Activated naive CD8-positive, alpha-beta T cell treated with anti-CD3 and anti-CD28 coated beads, Interleukin-2, amount 50 U/mL, for 24 hours (primary cell): ENCODE measurements at places on chromosomes 13 and 19.

DNA sequence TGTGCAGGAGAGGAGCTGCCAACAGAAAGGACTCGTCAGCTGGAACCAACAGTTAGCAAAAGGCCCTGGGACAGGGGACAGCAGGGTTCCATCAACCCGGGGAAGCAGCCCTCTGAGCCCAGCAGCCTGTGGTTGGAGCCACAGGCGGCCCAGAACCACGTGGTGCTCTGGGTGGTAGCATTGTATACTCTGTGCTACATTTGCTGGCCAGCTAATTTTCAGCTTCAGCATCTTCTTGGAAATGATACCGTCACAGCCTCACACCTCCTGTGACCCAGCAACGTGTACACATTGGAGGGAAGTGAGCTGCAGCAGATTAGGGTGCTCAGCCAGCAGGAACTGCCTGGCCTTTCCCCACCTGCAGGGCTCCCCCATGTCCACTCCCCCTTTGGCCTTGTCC, 13.1 kb upstream of the MTIF3 start:
- no peak for DNase-seq

- no peak for DNase-seq
Measured at GRCh38 chr13:45231722-45232121, 30.9 kb upstream of the KCTD4 start.

DNA sequence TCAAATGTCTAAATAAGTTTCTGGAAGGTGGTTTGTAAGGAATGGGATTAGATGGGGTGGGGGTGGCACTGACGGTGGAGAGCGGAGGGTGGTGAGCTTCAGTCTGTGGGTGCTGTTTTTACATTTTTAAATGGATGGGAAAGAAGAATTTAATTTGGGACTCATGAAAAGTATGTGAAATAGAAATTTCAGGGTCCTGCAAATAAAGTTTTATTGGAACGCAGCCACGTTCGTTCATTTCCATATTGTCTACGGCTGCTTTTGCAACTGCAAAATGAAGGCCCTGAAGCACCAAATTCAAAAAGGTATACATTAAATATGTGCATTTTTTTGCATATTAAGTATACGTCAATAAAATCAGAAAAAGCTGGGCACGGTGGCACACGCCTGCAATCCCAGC, 9.9 kb downstream of the KANK2 start:
- DNase-seq, result no peak

- DNase-seq, result no peak
Measured at GRCh38 chr19:2988568-2988967, 11.2 kb downstream of the TLE6 start.

- no peak for DNase-seq
Measured at GRCh38 chr19:56119582-56119978, 1.5 kb downstream of the ZNF787 start.

- no peak for DNase-seq
Measured at GRCh38 chr13:101835920-101836319, 383.4 kb downstream of the ITGBL1 start.

DNA sequence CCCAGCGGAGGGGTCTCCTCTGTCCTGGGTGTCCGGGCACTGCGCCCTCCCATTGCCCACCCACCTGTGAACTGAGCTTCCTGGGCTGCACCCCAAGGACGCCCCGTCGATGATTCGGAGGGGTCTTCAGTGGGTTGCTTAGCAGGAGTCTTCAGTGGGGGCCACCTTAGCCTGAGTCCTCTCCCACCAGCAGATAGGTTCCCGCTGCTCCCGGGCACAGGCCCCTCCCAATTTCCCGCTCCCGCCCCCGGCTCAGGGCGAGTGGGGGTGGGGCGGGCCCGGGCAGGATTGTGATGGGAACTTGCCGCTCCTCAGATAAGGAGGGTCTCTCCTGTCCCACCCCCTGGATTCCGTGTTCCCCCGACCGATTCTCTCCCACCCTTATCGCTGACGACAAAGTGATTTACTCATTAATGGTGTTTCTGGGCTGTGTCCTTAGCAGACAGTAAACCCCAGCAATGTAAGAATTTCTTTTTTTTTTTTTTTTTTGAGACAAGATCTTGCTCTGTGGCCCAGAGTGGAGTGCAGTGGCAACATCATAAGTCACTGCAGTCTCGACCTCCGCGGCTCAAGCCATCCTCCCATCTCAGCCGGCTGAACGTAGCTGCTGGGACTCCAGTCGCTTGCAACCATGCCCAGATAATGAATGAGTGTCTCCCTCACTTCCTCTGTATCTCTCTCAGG, 655 bp upstream of the S1PR5 start:
- no peak for DNase-seq

- no peak for DNase-seq
Measured at GRCh38 chr13:74732736-74733385, 598.7 kb upstream of the KLF12 start.

DNA sequence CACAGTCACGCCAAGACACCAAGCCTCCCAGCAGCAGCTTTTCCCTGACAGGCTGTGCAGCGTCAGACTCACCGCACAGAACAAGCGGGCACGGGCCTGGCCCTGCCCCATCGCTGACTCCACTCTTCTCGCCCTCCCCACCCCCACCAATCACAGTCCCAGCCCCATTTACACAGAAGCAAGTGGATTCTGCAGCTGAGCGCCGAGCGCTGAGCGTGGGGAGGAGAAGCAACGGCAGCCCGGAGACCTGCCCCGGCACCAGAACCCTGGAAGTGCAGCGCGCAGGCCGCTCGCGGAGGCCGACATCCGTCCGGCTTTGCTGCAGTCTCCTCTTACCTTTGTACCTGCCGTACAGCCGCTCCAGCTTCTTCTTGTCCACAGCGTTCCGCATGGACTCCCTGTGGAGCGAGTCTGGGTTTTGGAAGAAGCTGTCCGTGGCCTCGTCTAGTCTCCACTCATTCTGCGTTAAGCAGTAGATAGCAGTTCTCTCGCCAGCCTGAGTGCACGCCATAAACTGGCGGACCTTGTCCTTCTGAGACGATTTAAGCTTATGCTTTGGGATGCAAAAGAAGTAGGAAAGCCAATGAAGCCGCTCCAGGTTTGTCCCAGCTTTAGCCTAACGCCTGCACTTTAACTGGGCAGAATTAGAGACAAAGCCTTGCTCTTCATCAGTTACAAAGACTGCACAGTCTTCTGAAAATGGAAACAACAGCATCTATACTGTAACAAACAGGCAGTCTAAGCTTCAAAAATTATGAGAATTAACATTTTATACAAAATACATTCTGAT, 6.8 kb downstream of the DCUN1D2 start:
- DNase-seq, result no peak

GRCh38 chr13:24614306-24615080, 65.7 kb upstream of the ATP12A start:
- no peak for DNase-seq

DNA sequence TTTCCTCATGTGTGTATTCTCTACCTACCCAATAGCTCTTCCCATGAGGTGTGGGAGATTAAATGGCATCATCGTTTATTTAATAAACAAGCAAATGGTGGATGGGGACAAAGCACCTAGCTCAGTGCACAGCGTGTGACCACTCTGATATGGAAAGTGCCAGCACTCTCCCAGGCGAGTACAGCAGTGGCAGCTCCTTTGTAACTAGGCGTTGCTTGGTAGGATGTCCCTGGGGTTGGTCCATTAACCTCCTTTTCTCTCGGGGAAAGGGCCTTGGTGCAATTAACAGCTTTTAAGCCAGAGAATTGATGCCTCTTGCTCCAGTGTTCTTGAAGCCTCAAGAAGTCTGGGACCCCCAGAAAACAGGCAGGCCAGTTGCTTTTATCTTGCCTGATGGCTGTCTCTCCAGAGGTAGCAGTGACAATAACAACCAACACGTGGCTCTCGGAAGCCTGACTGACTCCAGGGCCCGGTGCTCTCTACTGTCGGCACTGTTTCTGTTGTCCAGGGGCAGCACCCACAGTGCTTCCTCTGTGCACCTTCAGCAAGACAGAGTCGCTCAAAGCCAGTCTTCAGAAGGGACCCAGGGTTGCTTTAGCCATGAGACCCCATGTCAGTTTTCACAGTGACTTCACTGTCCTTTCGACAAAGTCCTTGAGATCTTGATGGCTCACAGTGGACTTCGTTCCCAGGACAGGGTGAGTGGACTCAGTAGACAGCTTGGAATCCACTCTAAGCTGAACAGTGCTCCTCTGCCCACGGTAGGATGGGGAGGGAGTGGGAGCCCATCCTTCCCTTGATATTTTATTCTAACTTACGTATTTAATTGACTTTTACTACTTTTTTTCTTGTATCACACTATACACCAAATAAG, 33.9 kb upstream of the NPAS1 start:
- no peak for DNase-seq

DNA sequence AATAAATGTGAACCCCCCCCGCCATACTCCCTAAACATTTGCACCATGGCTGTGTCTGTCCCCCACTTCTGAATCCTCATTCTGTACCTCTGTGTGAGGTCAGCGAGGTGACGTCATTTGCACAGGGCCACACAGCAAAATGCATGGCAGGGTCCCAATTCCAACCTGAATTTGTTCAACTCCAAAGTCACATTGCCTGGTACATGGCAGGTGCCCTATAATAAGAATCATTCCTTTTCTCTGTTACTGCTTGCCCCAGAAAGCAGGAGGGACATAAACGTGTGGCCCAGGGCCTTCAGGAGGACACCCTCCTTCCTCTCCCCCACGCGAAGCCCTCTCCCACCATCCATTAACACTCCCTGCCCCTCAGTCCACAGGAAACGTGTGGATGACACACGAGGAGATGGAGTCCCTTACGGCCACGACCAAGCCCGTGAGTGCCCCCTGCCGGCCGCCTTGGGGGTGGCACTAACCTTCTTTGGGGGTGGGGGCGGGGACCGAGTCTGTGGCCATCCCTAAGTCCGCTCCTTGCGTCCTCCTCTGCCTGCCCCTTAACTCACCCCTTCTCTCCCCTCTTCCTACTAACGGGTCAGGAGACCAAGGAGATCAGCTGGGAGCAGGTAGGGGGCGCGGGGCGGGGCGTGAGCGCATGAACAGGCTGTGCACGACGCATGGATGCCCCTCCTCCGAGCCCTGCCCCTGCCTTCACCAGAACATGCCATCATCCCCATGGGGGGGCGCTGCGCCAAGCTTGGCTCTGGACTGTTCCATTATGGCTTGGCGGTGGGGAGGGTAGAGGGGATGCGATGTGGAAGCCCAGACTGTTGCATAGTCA, 9.4 kb downstream of the HRC start:
- DNase-seq, result peak; percentile 88
